ENCODE measurements at places on chromosomes 2 and 18.

- H3K36me3 ChIP-seq, result no peaks in the 10 kb centered on the region
- peak; percentile 84 for DNase-seq
- H3K4me1 ChIP-seq, result peaks cover 26% of the 10 kb centered on the region
- peaks cover 1% of the 10 kb centered on the region for H3K27me3 ChIP-seq
Measured at GRCh38 chr2:48114256-48114655, 208.0 kb upstream of the FBXO11 start.

DNA sequence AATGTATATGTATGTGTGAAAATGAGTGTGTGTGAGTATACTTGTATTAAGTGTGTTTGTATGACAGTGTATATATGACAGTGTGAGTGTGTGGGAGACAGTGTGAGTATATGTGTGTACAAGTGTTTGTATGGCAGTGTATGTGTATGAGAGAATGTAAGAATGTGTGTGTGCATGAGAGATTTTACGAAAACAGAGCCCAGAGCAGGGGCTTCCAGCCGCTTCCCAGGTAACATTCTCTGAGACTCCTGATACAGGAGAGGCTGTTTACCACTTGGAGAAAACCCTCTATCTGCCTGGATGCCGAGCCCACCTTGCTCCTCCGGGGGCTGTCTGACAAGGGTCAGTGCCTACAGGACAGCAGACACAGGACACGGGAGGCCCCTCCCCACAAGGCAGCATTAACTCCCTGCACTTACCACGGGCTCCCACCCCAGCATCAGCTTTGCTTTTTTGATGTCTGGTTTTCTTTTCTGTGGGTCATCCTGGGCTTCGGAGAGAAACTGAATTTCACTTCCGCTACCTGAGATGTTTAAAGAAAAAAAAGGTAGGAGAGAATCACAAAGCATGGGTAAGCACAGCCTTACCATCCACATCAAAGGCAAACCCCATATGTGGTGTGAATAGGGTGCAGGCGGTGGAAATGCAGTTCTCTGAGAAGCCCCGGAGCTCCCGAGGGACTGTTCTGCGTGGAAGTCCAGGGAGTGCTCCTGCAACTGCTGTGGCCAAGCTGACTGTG lies 97.6 kb downstream of the UXS1 start:
- H3K27ac ChIP-seq, result peak overlapping the region; percentile 77
- H3K4me3 ChIP-seq, result peak overlapping the region; percentile 82

DNA sequence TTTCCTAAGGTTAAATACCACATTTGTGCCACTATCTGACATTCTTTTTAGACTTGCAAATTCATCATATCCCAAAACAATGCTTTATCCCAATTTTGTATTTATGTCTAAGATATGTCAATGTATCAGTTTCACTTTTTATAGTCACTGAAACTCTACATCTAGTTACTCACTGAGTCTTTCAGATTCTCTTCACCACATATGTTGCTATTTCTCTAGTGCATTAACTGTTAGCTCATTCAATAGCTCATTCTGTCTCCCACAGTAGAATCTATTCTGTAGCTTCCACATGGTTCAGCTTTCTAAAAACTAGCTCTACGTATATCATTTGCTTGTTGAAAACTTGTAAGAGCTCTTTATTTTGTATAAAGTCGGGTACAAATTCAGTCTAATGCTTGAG lies 1420.6 kb upstream of the NXPH2 start:
- no peak overlapping the region for H3K4me3 ChIP-seq
- no peak overlapping the region for H3K27ac ChIP-seq
- no peaks in the 10 kb centered on the region for H3K36me3 ChIP-seq
- H3K27me3 ChIP-seq, result no peaks in the 10 kb centered on the region
- no peaks in the 10 kb centered on the region for H3K4me1 ChIP-seq

DNA sequence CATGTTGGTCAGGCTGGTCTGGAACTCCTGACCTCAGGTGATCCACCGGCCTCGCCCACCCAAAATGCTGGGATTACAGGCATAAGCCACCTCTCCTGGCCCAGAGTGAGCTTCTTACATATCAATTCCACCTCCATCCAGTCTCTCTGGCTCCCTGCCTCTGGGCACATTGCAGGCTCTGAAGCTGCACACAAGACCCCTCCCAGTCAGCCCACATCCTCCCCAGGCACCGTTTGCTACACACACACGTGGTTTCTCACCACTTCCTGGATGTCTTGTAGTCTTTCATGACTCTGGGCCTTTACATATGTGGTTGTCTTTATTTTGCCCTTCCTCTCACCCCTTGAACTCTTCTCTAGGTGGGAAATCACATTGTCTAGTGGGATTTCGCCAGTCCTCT lies 64.0 kb upstream of the CABLES1 start:
- no peaks in the 10 kb centered on the region for H3K27me3 ChIP-seq
- H3K27ac ChIP-seq, result peak overlapping the region; percentile 95
- DNase-seq, result peak; percentile 96
- peaks cover 13% of the 10 kb centered on the region for H3K36me3 ChIP-seq

GRCh38 chr2:65265671-65266045 lies 38.0 kb downstream of the ACTR2 start:
- H3K4me3 ChIP-seq, result no peak overlapping the region
- H3K27ac ChIP-seq, result no peak overlapping the region
- H3K27me3 ChIP-seq, result no peaks in the 10 kb centered on the region
- H3K36me3 ChIP-seq, result peaks cover 50% of the 10 kb centered on the region
- H3K4me1 ChIP-seq, result peaks cover 12% of the 10 kb centered on the region

- DNase-seq, result no peak
- H3K27ac ChIP-seq, result no peak overlapping the region
- H3K4me1 ChIP-seq, result peaks cover 14% of the 10 kb centered on the region
Measured at GRCh38 chr2:136233298-136233697, 115.3 kb upstream of the CXCR4 start.

- H3K27ac ChIP-seq, result no peak overlapping the region
- no peak overlapping the region for H3K4me3 ChIP-seq
- H3K27me3 ChIP-seq, result no peaks in the 10 kb centered on the region
- no peak for DNase-seq
Measured at GRCh38 chr2:212112401-212112800, 426.2 kb downstream of the ERBB4 start.

DNA sequence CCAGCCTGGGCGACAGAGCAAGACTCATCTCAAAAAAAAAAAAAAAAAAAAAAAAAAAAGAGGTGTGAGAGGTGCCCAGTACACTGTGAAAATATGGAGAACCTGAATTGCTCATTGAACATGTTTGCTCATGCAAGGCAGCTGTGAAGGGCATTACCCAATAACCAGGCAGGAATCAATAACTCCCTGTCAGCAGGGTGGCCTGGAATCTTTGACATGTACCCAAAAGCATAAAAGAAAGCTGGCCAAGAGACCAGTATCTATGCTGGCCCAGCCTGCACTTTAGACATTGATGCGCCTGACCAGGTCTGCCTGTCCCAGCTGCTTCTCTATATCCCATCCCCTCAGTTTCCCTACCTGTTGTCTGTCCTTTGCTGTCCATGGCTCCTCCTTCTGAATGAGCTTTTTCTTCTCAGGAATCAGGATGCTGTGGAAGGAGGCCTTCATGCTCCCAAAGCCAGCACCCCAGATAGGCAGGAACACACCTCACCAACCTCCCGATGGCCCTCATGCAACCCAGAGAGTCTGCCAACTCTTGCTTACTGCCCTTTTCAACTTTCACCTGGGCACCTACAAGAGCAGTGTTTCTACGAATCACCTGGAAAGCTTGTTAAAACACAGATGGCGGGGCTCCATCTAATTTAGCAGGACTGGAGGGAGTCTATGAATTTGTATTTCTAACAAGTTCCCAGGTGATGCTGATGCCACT lies 83.4 kb upstream of the PPP1CB start:
- DNase-seq, result no peak
- no peaks in the 10 kb centered on the region for H3K27me3 ChIP-seq
- H3K4me1 ChIP-seq, result peaks cover 5% of the 10 kb centered on the region
- no peak overlapping the region for H3K4me3 ChIP-seq
- no peak overlapping the region for H3K27ac ChIP-seq
- no peaks in the 10 kb centered on the region for H3K36me3 ChIP-seq

DNA sequence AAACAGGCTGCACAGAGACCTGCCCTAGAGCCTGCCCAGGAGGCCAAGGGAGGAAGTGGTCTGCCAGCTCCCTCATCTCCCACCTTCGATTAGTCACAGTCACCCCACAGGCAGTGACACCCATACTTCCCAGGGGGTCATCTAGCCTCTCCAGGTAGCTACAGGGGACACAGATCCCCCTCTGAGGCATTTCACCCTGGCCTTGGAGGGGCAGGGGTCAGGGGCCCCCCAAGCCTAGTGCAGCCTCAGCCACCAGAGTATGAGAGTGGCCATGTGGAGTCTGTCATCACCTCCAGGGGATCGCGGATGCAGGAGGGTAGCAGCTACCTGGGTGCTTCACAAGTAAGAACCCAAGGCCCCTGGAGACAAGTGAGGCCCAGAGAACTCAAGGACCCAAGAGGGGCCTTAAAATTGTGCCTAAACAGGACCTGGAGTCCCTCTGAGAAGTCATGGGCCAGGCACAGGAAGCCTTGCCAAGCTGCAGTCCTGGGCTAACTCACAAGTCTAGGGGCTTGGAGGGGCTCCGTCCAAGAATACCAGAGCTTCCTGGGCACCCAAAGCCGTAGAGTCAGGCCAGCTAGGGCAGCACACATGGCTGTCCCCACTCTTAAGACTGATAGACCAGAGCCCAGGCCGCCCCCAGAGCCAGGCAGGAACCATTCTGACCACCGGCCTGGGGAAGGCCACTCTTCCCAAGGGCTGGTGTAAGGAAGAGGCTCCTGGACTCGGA lies 354.3 kb upstream of the ID2 start:
- no peak for DNase-seq
- peaks cover 27% of the 10 kb centered on the region for H3K27me3 ChIP-seq
- no peak overlapping the region for H3K4me3 ChIP-seq
- H3K36me3 ChIP-seq, result peaks cover 5% of the 10 kb centered on the region
- H3K27ac ChIP-seq, result no peak overlapping the region
- H3K4me1 ChIP-seq, result peaks cover 40% of the 10 kb centered on the region

- no peak for DNase-seq
- no peak overlapping the region for H3K4me3 ChIP-seq
- H3K4me1 ChIP-seq, result no peaks in the 10 kb centered on the region
- no peaks in the 10 kb centered on the region for H3K36me3 ChIP-seq
Measured at GRCh38 chr2:106599540-106599939, 112.4 kb downstream of the CD8B2 start.

- no peaks in the 10 kb centered on the region for H3K4me1 ChIP-seq
- no peak for DNase-seq
- no peak overlapping the region for H3K27ac ChIP-seq
Measured at GRCh38 chr2:49236316-49236715, 82.0 kb upstream of the FSHR start.

DNA sequence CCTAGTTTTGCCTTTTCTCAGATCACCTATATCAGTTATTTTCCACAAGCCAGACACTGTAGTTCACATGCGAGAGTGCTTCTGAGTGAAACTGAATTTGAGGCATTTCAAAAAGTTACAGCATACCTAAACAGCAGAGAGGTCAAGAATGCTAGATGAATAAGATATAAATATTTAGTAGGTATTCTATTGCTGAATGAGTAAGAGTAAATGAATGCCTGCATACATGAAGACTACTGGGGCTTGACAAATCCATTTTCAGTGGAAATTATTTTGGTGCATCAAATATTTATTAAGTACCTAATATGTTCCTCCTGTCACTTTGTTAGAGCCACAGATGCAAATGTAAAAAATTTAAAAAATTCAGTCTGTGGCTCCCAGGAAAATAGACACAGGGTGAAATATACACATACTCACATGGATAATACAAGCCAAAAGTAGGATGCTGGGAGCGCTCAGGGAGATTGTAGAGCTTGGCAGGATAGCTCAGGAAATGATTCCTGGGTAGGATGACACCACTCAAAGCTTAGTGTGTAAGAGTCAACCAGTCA lies 27.6 kb upstream of the CDC42EP3 start:
- peaks cover 2% of the 10 kb centered on the region for H3K36me3 ChIP-seq
- H3K27me3 ChIP-seq, result peaks cover 30% of the 10 kb centered on the region
- peaks cover under 1% of the 10 kb centered on the region for H3K4me1 ChIP-seq
- H3K27ac ChIP-seq, result no peak overlapping the region
- H3K4me3 ChIP-seq, result no peak overlapping the region
